ENCODE measurements at places on chromosomes 7 and 10.

- no peak for DNase-seq
These were observed 1.0 kb upstream of the SPAG6 start for GRCh38 chr10:22344249-22344648.

DNA sequence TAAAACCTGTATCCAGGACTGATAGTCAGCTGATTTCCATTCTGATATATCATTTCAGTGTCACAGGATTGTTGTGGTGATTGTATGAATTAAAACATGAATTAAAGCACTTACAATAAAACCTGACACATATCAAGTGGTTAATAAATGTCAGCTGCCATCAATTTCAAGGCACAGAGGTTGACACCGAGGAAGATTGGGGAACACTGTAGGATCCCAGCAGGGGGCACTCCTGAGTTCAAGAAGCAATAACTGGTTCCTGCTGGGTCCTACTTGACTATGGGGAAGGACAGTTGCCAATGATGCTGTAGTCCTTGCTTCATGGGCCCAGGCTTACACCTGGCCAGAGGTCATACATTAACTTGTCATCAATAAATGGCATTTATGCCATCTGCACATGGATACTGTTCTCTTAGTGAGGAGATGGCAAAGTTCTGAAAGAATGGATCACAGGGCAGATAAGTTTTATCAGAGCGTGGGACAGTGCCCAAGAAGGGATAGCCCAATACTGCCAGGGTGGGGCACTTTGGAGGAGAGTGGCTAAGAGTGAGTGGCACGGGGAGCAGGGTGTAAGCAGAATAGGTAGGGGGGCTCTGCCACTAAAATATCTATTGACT lies 24.1 kb downstream of the FZD1 start:
- DNase-seq, result no peak

- DNase-seq, result no peak
These were observed 93.6 kb upstream of the RSU1 start for GRCh38 chr10:16910793-16911164.

- no peak for DNase-seq
These were observed 83.0 kb downstream of the PARD3 start for GRCh38 chr10:34731885-34732701.

DNA sequence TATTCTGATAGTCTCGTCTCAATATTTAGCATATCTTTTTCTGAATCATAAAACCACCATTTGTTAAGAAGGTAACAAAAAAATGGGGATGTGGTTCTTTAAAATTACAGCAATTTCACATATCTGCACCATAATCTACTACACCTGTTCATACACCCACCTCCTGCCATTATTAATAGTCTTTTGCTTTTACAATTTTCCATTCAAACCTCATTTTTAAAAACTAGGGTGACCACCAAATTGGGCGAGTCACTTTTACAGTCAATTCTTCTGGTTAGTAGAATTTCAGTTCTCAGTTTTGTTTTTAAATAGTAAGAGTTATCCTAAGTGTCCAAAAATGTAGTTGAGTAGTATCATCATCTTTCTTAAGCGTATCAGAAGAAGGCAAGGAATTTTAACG lies 48.4 kb upstream of the GSAP start:
- DNase-seq, result no peak

DNA sequence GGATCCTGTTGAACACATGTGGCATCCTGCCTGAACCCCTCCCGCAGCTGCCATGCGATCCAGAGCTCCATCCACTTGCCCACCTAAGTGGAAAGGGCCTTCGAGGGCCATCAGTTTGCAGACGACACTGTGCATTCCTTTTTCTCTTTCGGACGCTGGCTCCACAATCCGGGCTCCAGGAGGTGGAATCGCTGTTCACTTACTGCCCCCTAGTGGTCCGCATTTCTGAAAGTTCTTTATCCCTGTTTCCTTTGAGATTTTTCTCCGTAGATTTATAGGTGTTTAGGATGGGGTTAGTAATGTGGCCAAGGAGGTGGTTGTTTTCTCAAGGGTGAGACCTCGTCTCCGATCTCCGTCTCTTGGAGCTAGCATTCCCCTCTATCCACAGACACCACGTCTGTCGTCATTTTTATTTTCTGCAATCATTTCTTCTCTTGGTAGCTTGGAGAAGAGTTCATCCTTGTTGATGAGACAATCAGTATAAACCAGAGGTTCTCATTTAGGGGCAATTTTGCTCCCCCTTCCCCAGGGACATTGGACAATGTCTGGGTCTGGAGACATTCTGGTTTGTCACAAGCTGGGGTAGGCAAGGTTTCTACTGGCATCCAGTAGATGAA lies 204.6 kb downstream of the ARHGAP21 start:
- DNase-seq, result no peak

- DNase-seq, result no peak
These were observed 35.0 kb downstream of the PIK3AP1 start for GRCh38 chr10:96685306-96685705.

GRCh38 chr7:70215491-70215890 lies 617.2 kb downstream of the AUTS2 start:
- DNase-seq, result no peak

DNA sequence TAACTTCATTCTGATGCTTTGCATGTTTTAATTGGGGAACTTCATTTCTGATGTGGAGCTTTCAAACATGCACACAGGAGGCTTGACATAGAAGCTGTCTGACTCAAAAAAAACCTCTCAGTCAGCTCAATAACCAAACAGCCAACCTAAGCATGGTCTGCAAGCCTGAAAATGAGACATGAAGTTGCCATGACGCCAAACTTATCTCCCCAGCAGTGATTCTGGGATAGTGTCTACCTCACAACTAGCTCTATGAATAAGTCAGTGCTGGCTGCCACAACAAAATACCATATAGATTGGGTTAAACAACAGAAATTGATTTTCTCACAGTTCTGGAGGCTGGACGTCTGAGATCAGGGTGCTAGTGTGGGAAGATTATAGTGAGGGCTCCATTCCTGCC lies 244.2 kb downstream of the CCDC3 start:
- DNase-seq, result no peak

All from activated CD4-positive, CD25-positive, alpha-beta regulatory T cell (primary cell).